ENCODE measurements at places on chromosomes 1 and 21.
A peak's percentile ranks its signal among the peaks of the same experiment; 100 is the strongest.

DNA sequence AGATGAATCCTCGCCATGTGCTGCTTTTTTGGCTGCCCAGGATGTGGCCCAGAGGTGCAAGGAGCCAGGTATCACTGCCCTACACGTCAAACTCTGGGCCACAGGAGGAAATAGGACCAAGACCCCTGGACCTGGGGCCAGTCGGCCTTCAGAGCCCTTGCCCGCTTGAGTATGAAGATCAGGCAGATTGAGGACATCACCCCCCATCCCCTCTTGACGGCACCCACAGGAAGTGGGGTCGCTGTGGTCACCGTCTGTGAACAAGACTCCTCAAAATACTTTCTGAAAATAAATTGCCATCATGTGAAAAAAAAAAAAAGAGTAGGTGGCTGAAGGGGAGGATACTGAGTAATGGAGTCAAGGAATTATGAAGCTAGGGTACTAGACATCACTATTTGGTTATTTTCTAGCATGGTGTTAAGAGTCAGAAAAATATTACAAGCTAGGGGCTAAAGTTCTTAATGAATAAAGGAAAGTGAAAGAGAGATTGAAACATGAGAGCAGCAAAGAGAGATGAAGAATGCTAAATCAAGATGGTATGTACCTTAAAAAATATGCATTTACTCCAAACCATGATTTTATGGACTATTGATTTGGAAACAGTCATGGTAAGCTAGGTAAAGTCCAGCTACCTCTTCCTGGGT is 84.9 kb downstream of the CLEC20A start:
- H3K4me1 ChIP-seq: no peaks in the 10 kb centered on the region
- no peak overlapping the region for H3K4me3 ChIP-seq
- no peaks in the 10 kb centered on the region for H3K27me3 ChIP-seq

DNA sequence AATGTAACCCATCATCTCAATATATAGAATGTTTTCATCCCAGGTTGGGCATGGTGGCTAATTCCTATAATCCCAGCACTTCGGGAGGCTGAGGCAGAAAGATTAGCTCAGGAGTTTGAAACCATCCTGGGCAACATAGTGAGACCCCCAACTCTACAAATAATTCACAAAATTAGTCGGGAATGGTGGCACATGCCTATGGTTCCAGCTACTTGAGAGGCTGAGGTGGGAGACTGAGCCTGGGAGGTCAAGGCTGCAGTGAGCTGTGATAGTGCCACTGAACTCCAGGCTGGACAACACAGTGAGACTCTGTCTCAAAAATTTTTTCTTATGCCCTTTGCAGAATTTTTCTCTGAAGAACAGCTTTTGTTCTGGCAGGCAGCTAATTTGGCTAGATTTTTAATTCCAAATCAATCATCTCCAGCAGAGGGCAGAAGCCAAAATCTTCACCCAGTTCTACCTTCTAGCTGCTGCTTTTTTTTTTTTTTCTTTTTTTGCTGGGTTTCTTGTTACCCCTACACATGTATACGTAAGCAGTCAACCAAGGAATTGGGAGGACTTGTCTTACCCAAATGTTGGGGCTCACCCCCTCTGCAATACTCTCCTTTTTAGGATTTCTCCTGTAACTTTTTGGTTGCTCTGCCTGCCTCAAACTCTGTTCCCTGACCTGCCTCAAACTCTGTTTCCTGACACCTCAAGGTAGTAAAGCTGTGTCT is 2.7 kb upstream of the RAD54L start:
- no peak overlapping the region for H3K4me3 ChIP-seq
- H3K27me3 ChIP-seq: no peaks in the 10 kb centered on the region
- H3K36me3 ChIP-seq: no peaks in the 10 kb centered on the region
- H3K27ac ChIP-seq: no peak overlapping the region
- H3K4me1 ChIP-seq: peaks cover 24% of the 10 kb centered on the region
- DNase-seq: no peak

DNA sequence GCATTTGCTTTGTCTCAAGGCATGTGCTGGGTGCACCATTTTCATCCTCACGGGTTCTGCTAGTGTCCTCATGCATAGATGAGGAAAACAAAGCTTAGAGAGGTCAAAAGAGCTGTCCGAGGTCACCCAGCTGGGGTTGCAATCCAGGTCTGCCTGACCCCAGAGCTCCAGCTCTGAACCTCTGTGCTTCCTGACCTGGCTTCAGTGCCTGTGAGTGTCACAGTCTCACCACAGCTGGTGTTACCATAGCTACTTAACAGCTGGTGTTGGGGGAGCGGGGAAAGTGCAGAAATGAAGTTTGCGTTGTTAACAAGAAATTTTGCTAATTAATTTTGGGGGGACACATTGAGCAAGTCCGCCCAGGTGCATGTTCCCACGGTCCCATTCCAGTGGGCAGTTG is 328.5 kb downstream of the KIF26B start:
- no peaks in the 10 kb centered on the region for H3K36me3 ChIP-seq
- no peaks in the 10 kb centered on the region for H3K4me1 ChIP-seq
- no peak overlapping the region for H3K27ac ChIP-seq
- H3K27me3 ChIP-seq: no peaks in the 10 kb centered on the region

- H3K27me3 ChIP-seq: no peaks in the 10 kb centered on the region
- no peak overlapping the region for H3K27ac ChIP-seq
- H3K36me3 ChIP-seq: no peaks in the 10 kb centered on the region
- peaks cover 5% of the 10 kb centered on the region for H3K4me1 ChIP-seq
- no peak overlapping the region for H3K4me3 ChIP-seq
Measured at GRCh38 chr21:15976807-15977206, 247.0 kb downstream of the USP25 start.

GRCh38 chr1:216054600-216054999 is 368.6 kb downstream of the USH2A start:
- no peaks in the 10 kb centered on the region for H3K27me3 ChIP-seq
- H3K27ac ChIP-seq: no peak overlapping the region
- no peaks in the 10 kb centered on the region for H3K36me3 ChIP-seq
- no peak overlapping the region for H3K4me3 ChIP-seq

DNA sequence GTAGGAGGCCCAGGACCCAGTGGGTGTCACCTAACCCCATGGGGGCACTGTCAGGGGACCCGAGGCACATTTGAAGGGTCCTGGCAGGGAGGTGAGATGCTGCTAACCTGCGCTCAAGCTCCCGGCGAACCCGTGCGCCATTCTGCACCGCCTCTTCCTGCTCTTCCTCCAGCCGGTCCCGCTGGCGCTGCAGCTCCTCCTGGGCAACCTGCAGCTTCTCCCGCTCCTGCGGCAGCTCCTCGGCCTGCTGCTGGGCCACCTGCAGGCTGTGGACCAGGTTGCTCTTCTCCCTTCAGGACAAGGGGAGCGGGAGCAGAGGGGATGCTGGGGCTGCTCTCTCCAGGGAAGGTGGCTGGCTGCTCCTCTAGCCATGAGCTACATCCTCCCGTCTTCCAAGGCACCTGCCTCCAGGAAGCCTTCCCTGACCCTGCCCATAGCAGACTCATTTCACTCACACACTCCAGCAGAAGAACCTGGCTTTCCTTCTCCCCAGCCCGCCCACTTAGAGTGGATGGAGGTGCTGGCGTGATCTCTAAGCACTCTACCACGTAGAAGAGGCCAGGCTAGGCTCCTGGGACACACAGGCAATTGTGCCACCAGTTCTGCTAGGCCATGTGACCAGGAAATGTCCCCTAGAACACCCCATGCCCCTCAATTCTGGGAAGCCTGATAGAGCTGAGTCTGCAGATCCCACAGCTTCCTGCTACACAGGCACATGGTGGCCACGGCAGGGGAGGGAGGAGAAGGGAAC is 15.2 kb upstream of the NBPF1 start:
- H3K4me1 ChIP-seq: peaks cover 10% of the 10 kb centered on the region
- H3K27ac ChIP-seq: no peak overlapping the region
- peaks cover 91% of the 10 kb centered on the region for H3K36me3 ChIP-seq
- H3K4me3 ChIP-seq: no peak overlapping the region
- no peak for DNase-seq

- no peak overlapping the region for H3K4me3 ChIP-seq
- no peaks in the 10 kb centered on the region for H3K36me3 ChIP-seq
- no peaks in the 10 kb centered on the region for H3K4me1 ChIP-seq
- DNase-seq: no peak
- H3K27me3 ChIP-seq: peaks cover 23% of the 10 kb centered on the region
Measured at GRCh38 chr1:25049190-25049589, 119.1 kb upstream of the RUNX3 start.

DNA sequence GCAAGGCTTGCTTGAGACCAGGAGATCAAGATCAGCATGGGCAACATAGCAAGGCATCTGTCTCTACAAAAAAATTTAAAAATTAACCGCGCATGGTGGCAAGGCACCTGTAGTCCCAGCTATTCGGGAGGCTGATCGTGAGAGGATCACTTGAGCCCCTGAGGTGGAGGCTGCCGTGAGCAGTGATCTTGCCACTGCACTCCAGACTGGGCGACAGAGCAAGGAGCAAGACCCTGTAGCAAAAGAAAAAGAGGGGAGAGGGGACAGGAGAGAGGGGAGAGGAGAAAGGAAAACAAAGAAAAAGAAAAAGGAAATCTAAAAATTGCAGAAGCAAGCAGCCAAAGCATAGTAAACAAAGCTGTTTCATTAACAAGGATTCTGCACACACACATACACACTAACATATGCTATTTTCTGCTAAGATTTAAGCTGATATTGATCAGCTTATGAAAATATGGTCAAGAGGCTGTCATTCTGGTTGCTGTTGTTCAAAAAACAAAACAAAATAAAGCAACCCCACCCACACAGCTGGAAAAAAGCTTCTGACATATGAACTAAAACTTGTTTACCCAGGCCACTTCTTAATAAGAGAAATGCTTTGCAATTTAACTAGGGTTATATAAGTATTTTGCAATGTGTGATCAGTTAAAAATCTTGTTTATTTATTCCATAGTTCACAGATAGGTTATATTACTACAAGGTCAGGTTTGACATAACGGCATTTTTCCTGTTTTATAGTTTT is 1.8 kb downstream of the ARNT start:
- H3K27ac ChIP-seq: peak overlapping the region; percentile 97
- DNase-seq: no peak
- no peaks in the 10 kb centered on the region for H3K27me3 ChIP-seq
- H3K36me3 ChIP-seq: no peaks in the 10 kb centered on the region

GRCh38 chr1:224565611-224566406 is 50.3 kb upstream of the CNIH3 start:
- H3K27ac ChIP-seq: no peak overlapping the region
- H3K4me1 ChIP-seq: no peaks in the 10 kb centered on the region
- H3K27me3 ChIP-seq: no peaks in the 10 kb centered on the region
- H3K4me3 ChIP-seq: no peak overlapping the region
- no peaks in the 10 kb centered on the region for H3K36me3 ChIP-seq
- no peak for DNase-seq

- no peaks in the 10 kb centered on the region for H3K4me1 ChIP-seq
- DNase-seq: no peak
- H3K4me3 ChIP-seq: no peak overlapping the region
- H3K36me3 ChIP-seq: no peaks in the 10 kb centered on the region
Measured at GRCh38 chr21:25513810-25514209, 93.5 kb downstream of the MRPL39 start.

- peaks cover 5% of the 10 kb centered on the region for H3K4me1 ChIP-seq
- H3K27ac ChIP-seq: no peak overlapping the region
- DNase-seq: no peak
- no peak overlapping the region for H3K4me3 ChIP-seq
Measured at GRCh38 chr1:235199441-235199840, 38.4 kb upstream of the RBM34 start.

- H3K4me3 ChIP-seq: no peak overlapping the region
- no peaks in the 10 kb centered on the region for H3K36me3 ChIP-seq
- H3K27me3 ChIP-seq: no peaks in the 10 kb centered on the region
Measured at GRCh38 chr1:115198938-115199337, 109.6 kb upstream of the TSPAN2 start.

Data from suprapubic skin (tissue), 4 donors.